ENCODE measurements at places on chromosomes 3 and 15.
A peak's percentile ranks its signal among the peaks of the same experiment; 100 is the strongest.

DNA sequence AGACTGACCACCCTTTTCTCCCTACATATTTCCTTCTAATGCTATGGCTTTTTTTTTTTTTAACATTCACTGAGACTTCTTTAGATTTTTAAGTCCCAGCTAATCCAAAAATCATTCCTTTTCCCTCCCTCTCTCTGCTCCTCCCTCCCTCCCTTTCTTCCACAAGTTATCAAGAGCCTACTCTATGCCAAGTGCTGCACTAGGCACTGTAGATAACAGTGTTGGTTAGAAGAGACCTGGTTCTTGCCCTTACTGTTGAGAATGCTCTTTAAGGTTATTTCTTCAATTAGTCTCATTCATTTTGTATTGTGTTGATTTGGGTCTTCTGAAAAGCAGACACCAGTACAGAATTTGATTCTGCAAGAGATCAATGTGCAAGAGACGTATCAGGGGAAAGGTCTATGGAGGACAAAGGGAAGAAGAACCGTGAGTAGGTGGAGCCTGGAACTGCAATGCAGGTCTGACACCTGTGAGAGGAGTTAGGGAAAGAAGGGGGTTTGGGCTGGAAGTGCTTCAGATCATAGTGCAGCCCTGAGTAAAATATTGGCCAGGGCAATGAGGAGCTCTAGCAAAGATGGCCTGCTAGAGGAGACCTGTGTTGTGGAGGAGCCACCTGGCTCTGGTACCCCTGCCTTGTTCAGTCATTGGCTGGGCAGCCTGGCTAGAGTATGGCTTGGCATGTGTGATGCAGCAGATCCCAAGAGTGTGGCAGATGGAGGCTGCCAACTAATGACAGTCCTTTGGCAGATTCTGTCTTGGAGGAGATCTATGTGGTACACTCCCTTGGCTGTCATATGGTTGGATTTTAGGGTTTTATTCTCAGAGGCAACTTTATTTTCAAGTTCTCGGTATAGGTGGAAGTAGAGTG is 9.7 kb upstream of the PCOLCE2 start:
- no peak for DNase-seq

DNA sequence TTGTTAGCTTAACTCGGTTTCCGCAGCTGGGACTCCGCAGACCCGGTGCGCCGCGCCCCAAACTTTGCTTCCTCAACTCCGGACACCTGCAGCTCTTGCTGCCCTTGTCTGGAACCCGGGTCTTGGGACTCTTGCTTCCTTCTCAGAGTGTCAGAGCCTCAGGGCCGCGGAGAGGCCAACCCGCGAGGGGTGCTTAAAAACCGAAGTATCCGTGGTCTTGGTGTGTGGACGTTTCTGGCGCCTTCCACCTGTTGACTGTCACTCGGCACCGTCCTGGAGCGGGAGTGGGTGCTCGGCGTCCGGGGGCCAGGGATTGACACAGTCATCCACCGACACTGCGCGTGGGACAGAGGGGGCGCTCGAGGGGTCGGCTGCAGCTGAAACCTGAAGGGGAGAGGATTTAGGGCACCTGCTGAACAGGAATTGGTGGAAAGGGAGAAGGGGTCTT is 386 bp downstream of the SQOR start:
- DNase-seq = peak; percentile 61

- no peak for DNase-seq
These were observed 147.7 kb downstream of the XXYLT1 start for GRCh38 chr3:195123281-195123691.

- DNase-seq = no peak
These were observed 4.4 kb upstream of the ATP13A4 start for GRCh38 chr3:193559100-193559499.

DNA sequence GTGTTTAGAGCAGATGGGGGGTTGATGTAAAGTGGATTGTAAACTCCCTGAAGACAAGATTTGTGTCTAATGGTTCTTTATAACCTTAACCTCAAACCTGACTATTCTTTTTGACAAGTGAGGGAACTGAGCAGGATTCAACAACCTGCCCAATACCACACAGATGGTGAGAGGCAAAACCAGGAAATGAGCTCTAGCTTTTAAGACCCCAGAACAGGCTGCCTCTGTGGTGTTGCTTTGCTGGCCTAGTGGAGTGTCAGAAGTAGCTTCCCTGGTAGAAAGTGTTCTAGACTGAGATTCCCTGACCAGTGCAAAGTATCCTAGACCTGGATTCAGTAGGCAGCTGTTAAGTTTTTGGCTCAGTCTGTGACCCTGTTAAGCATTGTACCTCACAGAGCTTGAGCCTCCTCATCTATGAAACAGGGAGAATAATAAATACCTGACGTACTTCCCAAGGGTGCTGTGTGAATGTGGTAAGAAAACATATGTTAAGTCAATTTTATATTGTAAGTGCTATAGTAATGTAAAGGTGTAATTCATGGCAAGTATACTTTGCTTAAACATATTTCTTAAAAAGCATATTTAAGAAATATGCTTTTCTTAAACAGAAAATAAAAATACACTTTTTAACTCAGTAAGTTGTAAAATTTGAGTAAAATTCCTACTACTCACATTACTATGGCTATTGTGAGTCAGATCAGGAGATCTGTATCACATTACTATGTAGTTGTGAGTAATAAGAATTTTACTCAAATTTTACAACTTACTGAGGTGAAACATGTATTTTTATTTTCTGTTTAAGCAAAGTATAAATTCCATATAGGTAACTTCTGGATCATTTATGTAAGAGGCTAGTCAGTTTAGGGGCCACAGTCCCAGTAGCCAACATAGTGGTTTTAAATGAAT is 8.8 kb downstream of the GPR87 start:
- DNase-seq = no peak

DNA sequence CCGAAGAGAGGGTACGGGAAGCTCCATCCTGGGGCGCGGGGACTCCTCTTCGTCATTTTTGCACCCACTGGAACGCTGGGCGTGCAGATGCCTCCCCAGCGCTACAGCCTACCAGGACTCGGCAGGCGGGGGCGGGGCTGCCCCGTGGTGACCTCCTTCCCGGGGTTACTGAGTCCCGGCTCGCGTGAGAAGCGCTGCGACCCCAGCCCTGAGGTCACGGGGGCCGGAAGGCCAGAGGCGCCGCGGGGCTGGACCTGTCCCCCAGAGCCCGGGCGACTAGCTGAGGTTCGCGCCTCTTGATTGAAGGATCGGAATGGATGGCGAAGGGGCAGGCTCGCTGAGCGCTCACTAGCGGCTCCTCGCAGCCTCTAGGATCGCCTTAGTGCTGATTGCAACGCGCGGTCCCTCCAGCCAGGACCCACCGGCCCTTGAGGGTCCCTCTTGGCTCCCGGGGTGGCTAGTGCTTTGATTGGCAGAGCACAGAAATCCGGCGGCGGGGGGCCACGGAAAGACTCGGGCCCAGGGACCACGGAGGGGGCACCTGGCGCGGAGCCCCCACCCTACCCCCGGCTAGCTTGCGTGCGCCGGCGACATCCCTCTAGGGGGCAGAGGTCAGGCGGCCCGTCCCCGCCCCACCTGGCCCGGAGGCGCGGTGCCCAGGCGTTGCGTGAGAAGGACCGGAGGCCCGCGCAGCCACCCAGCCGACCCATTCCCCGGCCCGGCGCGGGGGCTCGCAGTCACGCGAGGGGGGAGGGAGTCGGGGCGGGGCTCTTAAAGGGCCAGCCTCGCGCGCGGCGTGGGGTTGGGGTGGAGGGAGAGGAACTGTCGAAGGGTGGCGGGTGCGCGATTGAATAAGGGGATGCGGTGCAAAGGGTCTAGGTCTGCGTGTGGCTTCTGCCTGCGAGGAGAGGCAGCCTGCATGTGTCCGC is 781 bp upstream of the CYP1A1 start:
- peak; percentile 34 for DNase-seq

- no peak for DNase-seq
These were observed 119.5 kb downstream of the CHST2 start for GRCh38 chr3:143239031-143239430.

GRCh38 chr3:129103296-129103695 is 18.3 kb downstream of the RAB43 start:
- DNase-seq = no peak

- no peak for DNase-seq
These were observed 78.7 kb upstream of the CGNL1 start for GRCh38 chr15:57297630-57298029.

DNA sequence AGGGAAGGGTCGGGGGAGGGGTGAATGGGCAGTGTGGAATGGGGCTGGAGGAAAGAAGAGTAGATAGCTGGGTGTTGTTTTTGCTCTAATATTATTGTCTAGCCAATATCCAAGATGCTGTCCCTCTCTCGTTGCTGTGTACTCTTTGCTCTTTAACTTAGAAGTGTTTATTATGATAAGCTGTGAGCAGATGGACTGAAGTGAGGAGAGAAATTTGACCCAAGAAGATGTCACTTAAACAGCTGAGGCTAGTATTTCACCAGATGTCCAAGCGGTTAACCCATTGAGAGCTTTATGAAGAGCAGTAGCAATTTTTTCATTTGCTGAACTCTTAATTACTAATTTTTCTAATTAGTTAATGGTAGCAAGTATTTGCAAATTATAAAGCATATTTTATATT is 212.2 kb upstream of the TP63 start:
- DNase-seq = no peak

- DNase-seq = no peak
These were observed 6.0 kb downstream of the SNRPA1 start for GRCh38 chr15:101288905-101289513.

DNA sequence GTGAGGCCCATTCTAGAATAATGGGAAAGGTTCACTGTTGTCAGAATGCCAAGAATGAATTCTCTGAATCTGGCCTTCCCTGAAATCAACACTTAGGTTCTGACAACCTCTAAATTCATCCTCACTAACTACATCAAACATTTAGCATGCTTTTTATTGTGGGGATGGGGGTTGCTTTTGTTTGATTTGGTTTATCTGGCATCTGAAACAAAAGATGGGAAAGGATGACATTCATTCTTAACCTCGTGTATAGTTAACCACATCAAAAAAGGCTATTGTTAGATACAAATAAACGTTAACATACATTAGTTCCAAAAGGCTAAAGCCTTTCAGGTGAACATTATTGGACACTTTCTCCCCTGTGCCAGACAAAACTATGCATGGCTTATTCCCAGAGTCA is 357.3 kb downstream of the FHIT start:
- DNase-seq = no peak

- DNase-seq = no peak
These were observed 259.9 kb downstream of the PLCL2 start for GRCh38 chr3:17144665-17144993.

DNA sequence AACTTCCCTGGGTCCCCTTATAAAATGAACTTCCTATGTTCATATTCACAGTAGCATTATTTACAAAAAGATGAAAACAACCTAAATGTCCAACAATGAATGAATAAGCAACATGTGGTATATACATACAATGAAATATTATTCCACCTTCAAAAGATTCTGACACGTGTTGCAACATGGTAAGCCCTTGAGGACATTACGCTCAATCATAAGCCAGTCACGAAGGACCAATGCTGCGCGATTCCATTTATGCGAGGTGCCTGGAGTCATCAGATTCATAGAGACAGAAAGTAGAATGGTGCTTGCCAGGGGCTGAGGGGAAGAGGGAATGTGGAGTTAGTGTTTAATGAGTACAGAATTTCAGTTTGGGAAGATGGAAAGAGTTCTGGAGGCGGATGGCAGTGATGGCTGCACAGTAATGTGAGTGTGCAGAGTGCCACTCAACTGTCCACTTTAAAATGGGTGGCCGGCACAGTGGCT is 88.8 kb upstream of the ALDH1A3 start:
- no peak for DNase-seq

- no peak for DNase-seq
These were observed 62.6 kb downstream of the DUT start for GRCh38 chr15:48393645-48394506.

GRCh38 chr3:160094562-160094961 is 105.9 kb downstream of the IL12A start:
- DNase-seq = no peak

DNA sequence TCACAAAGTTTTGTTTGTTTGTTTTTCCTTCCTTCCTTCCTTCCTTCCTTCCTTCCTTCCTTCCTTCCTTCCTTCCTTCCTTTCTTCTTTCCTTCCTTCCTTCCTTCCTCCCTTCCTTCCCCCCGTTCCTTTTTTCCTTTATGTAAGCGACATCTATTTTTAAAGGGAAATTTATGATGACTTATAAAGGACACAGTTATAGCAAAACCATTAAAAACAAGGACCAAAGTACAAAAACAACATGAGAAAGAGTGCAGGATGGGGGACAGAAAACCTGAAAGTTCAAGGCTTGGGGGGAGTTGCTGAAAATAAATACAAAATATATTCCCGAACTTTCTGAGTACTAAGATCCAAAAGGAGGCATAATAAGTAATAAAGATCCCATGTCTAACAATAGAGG is 1.8 kb downstream of the ADGRG7 start:
- DNase-seq = no peak

DNA sequence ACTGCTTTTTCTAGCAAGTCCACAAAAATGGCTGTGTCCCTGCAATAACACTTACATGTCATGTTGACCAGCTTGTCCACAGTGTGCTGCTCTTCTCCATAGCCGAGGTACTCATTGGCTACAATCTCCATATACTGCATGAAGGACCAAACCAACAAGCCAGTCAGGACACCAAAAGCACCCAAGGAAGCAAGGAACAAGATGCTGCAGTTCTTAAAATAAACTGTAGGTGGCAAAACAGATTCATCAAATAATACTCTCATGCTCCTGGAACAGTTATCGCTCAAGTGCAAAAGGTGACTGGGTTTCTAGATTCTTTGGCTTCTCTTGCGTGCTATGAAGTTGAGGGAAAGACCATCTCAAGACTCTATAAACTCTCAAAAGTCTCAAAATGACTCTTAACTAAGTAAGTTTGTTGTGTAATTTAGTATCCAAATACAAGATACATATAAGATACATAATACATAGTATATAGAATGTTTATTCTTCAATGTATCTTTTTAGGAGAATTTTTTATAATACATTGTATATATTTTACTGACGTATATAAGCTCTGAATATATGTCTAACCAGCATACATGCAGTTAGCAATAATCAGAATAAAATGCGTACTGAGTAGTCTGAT is 57.0 kb downstream of the NEK10 start:
- DNase-seq = no peak

- DNase-seq = no peak
These were observed 141.6 kb downstream of the THRB start for GRCh38 chr3:24352893-24353553.

DNA sequence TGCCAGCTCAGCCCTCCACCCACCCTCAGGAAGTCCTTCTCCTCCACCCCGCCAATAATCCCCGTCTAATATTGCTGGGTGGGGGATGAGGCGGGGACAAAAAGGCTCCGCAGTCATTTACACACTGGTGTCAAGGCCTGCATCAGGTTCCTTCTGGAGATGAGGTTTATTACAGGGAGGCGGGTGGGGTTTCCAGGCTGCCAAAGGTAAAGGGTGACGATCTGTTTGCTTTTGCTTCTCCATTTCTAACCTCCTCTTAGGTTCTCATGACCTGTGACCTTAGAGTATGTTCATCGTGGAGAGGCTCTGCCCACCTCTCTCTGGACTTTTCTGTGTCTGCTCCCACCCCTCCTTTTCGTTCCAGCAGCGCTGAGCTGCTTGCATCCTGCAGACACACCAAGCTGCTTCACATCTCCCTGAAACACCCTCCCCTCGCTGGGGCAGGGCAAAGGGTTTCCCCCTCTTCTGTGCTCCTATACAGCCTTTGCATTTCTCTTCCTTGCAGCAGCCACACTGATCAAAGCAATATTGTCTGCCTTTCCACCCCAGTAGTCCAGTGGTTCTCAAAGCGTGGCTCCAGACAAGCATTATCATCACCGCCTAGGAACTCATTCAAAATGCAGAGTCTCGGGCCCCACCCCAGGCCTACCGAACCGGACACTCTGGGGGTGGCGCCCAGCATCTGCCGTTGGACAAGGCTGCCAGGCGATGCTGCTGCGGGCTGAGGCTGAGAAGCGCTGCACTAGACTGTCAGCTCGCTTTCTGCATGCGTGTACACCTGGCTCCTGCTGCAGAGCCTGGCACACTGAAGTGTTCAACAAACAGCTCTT is 26.6 kb downstream of the CA12 start:
- no peak for DNase-seq
